Stimulated activated CD4-positive, alpha-beta T cell treated with anti-CD3 and anti-CD28 coated beads, Interleukin-1b, Interleukin-23, amount 100 ng/mL, for 4 hours (primary cell): ENCODE measurements at places on chromosomes 16 and 17.
A peak's percentile ranks its signal among the peaks of the same experiment; 100 is the strongest.

GRCh38 chr16:27174798-27175197 lies 28.5 kb upstream of the KDM8 start:
- no peak for DNase-seq

- no peak for DNase-seq
Observed at GRCh38 chr16:2191446-2191706, 5.0 kb downstream of the CASKIN1 start.

DNA sequence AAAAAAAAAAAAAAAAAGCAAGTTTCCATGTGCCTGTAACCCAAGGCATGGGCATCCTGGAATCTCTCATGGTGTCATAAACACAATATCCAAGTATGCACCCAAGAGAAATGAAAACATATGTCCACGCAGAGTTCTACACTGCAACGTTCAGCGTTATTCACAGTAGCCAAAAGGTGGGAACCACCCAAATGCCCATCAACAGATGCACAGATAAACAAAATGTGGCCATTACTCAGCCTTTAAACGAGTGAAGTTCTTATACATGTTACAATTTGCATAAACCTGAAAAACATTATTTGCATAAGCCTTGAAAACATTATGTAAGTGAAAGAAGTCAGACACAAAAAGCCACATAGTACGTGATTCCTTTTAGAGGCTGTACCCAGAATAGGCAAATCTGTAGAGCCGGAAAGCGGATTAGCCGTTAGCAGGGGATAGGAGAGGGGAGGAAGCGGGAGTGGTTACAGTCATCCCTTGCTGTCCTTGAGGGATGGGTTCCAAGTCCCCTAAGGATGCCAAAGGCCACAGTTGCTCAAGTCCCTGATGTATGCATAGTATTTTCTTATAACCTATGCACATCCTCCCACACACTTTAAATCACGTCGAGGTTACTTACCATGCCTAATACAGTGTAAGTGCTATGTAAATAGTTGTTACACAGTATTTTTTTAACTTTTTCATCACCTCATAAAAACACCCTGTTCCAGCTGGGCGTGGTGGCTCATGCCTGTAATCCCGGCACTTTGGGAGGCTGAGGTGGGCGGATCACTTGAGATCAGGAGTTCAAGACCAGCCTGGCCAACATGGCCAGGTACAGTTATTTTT lies 47.3 kb upstream of the DNAH17 start:
- DNase-seq = no peak

DNA sequence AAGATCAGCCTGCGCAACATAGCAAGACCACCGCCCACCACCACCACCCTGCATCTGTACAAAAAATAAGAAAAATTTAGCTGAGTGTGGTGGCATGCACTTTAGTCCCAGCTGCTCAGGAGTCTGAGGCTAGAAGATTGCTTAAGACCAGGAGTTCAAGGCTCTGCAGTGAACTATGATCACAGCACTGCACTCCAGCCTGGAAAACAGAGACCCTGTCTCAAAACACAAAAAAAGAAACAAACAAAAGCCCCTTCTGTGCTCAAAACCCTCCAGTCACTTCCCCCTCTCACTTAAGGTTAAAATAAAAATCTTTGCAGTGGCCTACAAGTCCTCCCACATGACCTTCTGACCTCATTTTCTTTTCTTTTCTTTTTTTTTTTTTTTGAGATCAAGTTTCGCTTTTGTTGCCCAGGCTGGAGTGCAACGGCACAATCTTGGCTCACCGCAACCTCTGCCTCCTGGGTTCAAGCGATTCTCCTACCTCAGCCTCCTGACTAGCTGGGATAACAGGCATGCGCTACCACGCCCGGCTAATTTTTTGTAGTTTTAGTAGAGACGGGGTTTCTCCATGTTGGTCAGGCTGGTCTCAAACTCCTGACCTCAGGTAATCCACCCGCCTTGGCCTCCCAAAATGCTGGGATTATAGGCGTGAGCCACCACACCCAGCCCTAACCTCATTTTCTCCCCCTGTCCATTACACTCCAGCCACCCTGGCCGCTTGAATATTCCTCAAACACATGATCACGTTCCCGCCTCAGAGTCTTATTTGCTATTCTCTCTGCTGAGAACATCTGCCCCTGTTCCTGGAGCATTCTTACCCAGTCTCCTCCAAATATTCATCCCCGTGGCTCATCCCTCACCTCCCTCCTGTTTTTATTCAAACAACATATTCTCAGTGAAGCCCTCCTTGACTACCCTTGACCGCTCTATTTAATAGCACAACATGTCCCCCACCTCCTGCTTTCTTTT lies 126.6 kb upstream of the MED13 start:
- DNase-seq = no peak

- peak; percentile 13 for DNase-seq
Observed at GRCh38 chr16:80804526-80805383, at the start of gene CDYL2. TSS of gene CDYL2 (minus strand) at chr16:80804598. CDS start at chr16:80804173, 425 bp downstream.

GRCh38 chr17:42667088-42667951 lies 8.2 kb downstream of the TUBG2 start:
- no peak for DNase-seq

DNA sequence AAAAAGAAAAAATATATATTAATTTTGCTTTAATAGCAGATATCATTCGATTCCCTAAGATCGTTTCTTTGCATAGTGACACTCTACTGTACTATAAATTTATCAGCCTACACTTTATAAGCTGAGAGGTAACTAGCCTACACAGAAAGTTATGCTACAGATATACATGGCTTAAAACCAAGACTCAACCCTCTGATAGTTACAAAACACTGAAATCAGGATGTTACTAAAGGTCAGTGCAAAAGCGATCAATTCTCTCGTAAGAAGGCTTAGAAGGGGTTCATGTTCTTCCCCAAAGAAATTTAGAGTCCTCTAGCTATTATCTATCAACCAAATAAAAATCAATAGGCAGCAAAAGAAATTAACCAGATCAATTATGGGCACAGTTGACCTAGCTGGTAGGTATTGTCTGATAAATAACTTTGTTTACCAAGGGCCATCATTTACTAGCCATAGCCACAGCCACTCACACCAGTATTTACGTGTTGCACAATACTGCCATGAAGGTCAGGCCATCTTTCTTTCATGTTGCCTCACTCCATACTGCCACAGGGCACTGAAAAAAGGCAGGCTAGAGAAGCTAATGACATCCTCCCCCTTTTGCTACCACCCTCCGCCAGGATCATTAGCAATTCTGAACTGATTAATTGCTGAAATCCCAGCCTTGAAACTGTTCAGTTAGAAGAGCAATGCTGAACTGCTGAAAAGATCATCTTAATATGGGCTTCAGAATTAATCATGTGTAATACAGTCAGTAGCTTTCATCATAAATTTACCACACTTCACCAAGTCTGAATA lies 43.7 kb downstream of the RND2 start:
- no peak for DNase-seq

- no peak for DNase-seq
Observed at GRCh38 chr17:78899361-78900260, 3.4 kb downstream of the CEP295NL start.

DNA sequence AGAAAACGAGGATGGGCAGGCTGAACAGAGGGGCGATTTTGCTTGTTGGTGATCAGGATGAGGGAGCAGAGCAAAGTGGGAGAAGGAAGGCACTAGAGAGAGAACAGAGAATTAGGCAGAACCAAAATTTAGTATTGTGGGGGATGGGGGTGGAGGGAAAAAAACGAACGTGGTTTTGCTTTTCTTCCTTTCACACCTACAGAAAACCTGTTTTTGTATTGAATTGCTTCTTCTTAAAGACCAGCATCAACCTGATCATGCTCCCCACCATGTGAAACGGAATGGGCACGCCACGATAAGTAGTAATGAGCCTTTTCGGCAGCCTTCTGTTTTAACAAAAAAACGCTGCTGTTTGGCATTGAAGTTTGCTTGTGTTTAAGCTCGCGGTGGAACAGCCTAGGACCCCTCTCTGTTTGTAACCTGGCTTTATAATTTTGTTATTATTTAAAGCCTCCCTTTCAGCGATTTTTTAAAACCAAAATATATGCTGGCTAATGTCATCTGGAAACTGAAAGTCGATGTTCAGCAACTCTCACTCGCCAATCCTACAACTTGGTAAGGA lies 36.8 kb downstream of the ERCC4 start:
- DNase-seq = no peak

GRCh38 chr17:38322897-38323296 lies 20.9 kb downstream of the GPR179 start:
- no peak for DNase-seq

DNA sequence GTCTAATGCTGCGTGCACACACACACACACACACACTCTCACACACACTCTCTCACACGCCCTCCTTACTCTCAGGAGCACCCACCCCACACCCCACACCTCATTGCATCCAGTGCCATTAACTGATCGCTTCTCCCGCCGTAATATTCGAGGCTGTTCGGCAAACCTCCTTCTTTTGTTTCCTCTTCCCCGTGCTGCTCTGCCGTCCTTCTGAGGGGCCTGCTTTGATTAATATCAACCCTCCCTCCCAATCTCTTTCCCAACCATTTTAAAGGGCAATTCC lies 156.2 kb upstream of the TNRC6C start:
- DNase-seq = no peak

DNA sequence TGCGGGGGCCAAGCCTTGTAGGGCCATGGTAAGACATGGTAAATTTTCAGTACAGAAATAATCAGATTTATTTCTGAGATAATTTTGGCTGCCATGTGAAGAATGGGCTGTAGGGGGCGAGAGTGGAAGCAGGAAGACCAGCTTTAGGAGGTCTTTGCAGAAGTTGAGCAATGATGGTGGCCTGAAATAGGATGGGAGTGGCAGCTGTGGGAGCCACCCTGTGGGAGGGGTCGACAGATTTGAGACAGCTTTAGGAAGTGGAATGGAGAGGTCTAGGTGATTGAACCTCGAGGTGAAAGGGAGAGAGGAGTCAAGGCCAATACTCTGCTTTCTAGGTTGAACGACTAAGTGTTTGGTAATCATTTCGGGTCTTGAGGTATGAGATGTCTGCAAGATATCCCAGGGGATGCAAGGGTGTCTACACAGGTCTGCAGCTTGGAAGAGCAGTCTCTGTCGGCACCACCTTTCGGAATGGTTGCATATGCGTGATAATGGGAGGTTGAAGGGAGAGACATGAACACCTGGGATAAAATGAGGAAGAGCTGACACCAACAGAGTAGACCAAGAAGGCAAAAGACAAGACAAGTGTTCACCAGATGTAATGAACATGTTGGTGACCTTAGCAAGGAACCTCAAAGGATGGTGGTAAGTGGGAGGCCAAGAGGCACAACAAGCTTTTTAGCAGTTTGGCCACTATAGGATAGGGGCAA lies 4.2 kb upstream of the ATXN7L3 start:
- DNase-seq = no peak

DNA sequence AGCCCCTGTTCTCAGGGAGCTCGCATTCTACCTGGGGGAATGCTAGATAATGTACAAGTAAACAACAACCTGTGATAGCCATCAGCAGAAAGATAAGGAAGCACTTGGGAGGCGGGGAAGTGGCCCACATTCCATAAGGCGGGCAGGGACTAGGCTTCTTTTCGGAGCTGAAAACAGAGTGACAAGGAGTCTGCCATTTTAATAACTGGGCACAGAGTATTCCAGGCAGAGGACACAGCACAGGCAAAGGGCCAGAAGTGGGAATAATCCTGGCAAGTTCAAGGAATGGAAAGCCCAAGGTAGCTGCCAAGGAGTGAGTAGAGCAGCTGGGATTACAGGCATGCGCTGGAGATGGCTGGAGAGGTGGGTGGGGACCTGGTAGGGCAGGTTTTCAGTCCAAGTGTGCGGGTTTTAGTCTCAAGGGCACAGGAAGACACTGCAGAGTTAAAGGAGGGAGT lies 24.3 kb downstream of the USP43 start:
- DNase-seq = no peak

DNA sequence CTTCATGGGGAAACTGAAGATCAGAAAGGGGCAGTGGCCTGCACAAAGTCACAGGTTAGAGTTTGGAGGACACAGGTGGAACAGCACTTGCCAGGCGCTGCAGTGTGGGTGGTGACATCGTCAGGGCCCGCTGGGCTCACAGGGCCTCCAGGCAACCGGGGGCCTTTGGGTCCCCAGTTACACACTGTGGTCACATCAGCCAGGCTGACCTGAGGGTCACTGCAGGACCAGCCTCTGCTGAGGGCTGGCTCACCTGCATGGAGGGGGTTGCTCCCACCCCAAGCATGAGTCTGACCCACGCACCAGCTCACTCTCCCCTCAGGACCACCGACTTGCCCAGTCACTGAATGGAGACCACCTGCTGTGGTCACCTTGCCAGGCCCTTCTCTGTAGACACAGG lies 17.0 kb downstream of the FOXN1 start:
- DNase-seq = no peak
